ENCODE measurements at places on chromosomes 5 and 9. TPM values are rescaled to one million over a fixed set of nuclear protein-coding genes. Genes with fewer than 3 reads are reported as not detected.

Gene SPINK4
- total RNA-seq = not detected

Gene RNF44
- 33.6 TPM for total RNA-seq

Gene PDGFRB
- 0.18 TPM for total RNA-seq

Gene TNFSF15
- 0.41 TPM for total RNA-seq

Gene DMRT3
- not detected for total RNA-seq

Gene BTNL9
- 0.88 TPM for total RNA-seq

Gene CDKN2A
- not detected for total RNA-seq

Gene POC5
- total RNA-seq = 9.8 TPM

Gene SHB
- total RNA-seq = 58.0 TPM

Gene PCDH1
- total RNA-seq = 1.7 TPM

Gene PCDHA6
- total RNA-seq = 0.09 TPM

Gene TXNDC8
- not detected for total RNA-seq

Gene SPATA31D4
- not detected for total RNA-seq

Gene SKP1
- total RNA-seq = 646 TPM

Gene ABHD17B
- 16.9 TPM for total RNA-seq

Gene ACTBL2
- not detected for total RNA-seq

Gene SLC36A2
- not detected for total RNA-seq

Gene ABCA1
- 5.0 TPM for total RNA-seq

Gene PLPP7
- total RNA-seq = 0.05 TPM

Gene ARSI
- total RNA-seq = 42.9 TPM

Gene NSMF
- total RNA-seq = 39.2 TPM

Gene MAPK9
- total RNA-seq = 41.6 TPM

Gene ROR2
- total RNA-seq = 2.9 TPM

Gene SLC45A2
- total RNA-seq = not detected

Gene GRM6
- total RNA-seq = not detected

Gene CATSPER3
- 0.59 TPM for total RNA-seq

Gene SKP2
- total RNA-seq = 22.5 TPM

Gene DNAI1
- 0.37 TPM for total RNA-seq

Gene KIF4B
- total RNA-seq = not detected
